ENCODE measurements at places on chromosomes 1 and 21. TPM values are rescaled to one million over a fixed set of nuclear protein-coding genes. Genes with fewer than 3 reads are reported as not detected.
A peak's percentile ranks its signal among the peaks of the same experiment; 100 is the strongest.

CFAP107 gene
- not detected for total RNA-seq

OLFM3 gene
- total RNA-seq = 1.2 TPM

DNA sequence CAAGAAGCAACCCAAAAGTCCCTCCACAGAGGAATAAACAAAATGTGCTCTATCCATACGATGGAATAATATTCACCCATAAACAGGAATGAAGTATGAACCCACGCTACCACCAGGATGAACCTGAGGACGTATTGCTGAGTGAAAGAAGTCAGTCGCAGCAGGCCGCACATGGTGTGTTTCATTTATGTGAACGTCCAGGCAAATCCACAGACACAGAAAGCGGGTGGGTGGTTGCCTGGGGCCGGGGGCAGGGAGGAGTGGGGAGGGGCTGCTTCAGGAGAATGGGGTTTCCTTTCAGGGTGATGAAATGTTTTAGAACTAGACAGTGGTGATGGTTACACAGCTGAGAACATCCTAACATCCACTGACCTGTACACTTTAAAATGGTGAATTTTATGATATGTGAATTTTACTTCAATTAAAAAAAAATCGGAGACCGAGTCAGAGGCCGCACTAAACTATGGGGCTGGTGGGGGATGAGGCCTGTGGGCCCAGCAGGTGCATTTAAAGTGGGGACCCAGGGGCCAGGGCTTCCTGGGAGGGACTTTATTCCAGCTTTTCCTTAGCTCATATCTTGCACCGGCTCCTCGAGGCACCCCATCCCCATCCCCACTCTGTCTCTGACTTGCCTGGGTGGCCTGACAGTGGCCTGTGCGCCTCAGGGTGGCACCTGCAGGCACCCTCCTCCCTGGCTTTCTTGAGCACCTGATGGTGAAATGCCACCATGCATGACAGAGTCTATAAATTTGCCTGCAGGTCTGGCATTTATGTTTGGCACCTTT lies 392.6 kb upstream of the VAMP3 start:
- no peaks in the 10 kb centered on the region for H3K27me3 ChIP-seq
- no peak overlapping the region for H3K27ac ChIP-seq
- no peak overlapping the region for H3K4me3 ChIP-seq
- no peak for DNase-seq
- H3K4me1 ChIP-seq = no peaks in the 10 kb centered on the region

- H3K27ac ChIP-seq = peak overlapping the region; percentile 44
- peaks cover 25% of the 10 kb centered on the region for H3K4me1 ChIP-seq
- H3K36me3 ChIP-seq = no peaks in the 10 kb centered on the region
Measured at GRCh38 chr1:225825607-225826007, 15.7 kb downstream of the EPHX1 start.

GRCh38 chr21:21268061-21268471 lies 269.9 kb downstream of the NCAM2 start:
- H3K27me3 ChIP-seq = no peaks in the 10 kb centered on the region
- no peak overlapping the region for H3K4me3 ChIP-seq
- H3K4me1 ChIP-seq = no peaks in the 10 kb centered on the region
- H3K36me3 ChIP-seq = no peaks in the 10 kb centered on the region
- no peak for DNase-seq

DNA sequence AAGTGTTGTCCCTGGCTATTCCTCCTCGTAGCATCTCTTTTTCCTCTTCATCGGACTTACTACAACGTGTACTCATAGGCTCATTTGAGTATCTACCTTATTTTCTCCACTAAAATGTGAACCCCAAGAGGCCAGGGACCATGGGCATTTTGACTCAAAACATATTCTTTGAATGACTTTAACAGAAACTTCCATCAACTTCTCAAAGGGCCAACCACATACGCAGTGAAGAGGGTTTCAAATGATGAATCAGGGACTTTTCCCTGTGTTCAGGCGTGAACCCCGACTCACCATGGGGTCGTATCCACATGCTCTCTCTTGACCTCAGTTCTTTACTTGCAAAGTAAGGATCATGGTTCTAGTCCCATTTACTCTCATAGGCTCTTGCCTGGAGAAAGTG lies 20.2 kb upstream of the GPR137B start:
- H3K36me3 ChIP-seq = no peaks in the 10 kb centered on the region
- no peak overlapping the region for H3K4me3 ChIP-seq
- H3K27ac ChIP-seq = no peak overlapping the region
- H3K4me1 ChIP-seq = no peaks in the 10 kb centered on the region
- DNase-seq = no peak

DNA sequence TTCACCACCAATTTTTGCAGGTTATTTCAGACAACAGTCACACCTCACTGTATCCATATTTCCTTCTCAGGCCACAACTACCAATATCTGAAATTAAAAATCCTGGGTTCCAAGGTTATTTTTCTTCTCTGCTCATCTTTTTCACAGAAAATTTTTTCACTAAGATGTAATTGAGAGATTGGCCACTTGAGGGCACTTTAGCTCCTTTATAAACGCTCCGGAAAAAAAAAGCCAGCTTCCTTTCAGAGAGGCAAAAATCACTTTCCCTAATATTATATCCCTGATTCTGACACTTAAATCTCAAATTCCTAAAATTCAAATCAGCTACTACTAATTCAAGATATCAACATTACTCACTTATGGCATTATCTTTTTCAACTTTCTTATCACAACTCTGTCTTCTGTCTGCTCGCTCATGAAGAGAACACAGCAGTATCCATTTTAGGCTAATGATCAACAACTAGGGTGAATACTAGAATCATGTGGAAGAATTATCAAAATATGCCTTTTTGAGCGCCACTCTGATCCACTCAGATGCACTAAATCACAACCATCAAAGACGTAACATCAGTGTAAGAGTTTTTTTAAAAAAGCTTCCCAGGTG lies 101.4 kb upstream of the RGS1 start:
- H3K27me3 ChIP-seq = no peaks in the 10 kb centered on the region
- no peak for DNase-seq
- no peaks in the 10 kb centered on the region for H3K4me1 ChIP-seq

GRCh38 chr1:20390589-20391331 lies 95.2 kb downstream of the CAMK2N1 start:
- no peaks in the 10 kb centered on the region for H3K4me1 ChIP-seq
- H3K36me3 ChIP-seq = no peaks in the 10 kb centered on the region
- H3K27ac ChIP-seq = no peak overlapping the region
- no peaks in the 10 kb centered on the region for H3K27me3 ChIP-seq
- H3K4me3 ChIP-seq = no peak overlapping the region

- DNase-seq = no peak
- no peak overlapping the region for H3K27ac ChIP-seq
- H3K27me3 ChIP-seq = peaks cover 10% of the 10 kb centered on the region
- peaks cover 7% of the 10 kb centered on the region for H3K4me1 ChIP-seq
- no peaks in the 10 kb centered on the region for H3K36me3 ChIP-seq
- no peak overlapping the region for H3K4me3 ChIP-seq
Measured at GRCh38 chr1:970242-970972, 4.1 kb downstream of the PLEKHN1 start.

All from uterus (tissue), 4 donors.